ENCODE measurements at places on chromosomes 2 and 18.

DNA sequence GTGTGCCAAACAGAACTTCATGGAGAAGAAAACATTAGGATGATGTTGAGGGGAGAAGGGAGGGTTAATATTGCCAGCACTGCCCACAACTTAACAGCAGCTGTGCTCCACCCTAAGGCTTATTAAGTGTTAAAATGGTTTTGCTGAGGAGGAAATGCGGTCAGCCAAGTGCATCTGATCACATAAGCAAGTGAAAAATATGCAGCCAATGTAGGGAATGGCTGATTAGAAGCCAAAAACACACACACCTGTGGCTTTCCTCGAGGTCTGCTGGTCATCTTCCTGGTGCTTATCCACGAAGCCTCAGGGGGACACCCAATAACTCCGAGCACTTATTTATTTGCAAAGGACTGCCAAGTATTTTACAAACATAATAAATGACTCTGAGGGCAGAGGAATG, 66.3 kb upstream of the GPR45 start:
- DNase-seq, result no peak

- no peak for DNase-seq
Measured at GRCh38 chr2:5290900-5291546, 401.2 kb upstream of the SOX11 start.

GRCh38 chr18:8662560-8663255, 42.6 kb upstream of the MTCL1 start:
- DNase-seq, result no peak

GRCh38 chr18:2627821-2628276, 27.7 kb upstream of the SMCHD1 start:
- DNase-seq, result peak; percentile 31

- no peak for DNase-seq
Measured at GRCh38 chr18:8088626-8089025, 520.6 kb upstream of the RAB12 start.

- no peak for DNase-seq
Measured at GRCh38 chr18:9003406-9004100, 98.9 kb upstream of the NDUFV2 start.

DNA sequence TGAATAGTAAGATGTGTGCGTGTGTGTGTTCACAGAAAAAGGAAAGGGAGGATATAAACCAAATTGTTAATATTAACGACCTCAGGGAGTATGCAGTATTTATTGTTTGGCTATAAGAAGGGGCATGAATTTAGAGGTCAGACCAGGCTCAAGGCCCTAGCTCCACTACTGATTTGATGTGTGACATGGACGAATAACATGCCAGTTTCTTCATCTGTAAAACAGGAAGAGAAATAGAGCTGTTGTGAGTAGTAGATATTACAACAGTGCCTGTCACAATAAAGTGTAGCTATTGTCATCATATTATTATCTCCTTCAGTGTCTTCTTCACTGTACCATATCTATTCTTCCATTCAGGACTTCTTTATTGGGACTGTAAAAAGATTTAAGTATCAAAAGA, 4.1 kb upstream of the MAT2A start:
- no peak for DNase-seq

Measured in kidney epithelial cell (primary cell).